Stimulated activated CD4-positive, alpha-beta T cell treated with anti-CD3 and anti-CD28 coated beads, Interleukin-4, amount 100 ng/mL, for 4 hours (primary cell): ENCODE measurements at places on chromosomes 5 and 9.

- DNase-seq = no peak
Observed at GRCh38 chr9:1058826-1059487, 8.8 kb downstream of the DMRT2 start.

- DNase-seq = no peak
Observed at GRCh38 chr9:23733495-23734078, 92.5 kb downstream of the ELAVL2 start.

DNA sequence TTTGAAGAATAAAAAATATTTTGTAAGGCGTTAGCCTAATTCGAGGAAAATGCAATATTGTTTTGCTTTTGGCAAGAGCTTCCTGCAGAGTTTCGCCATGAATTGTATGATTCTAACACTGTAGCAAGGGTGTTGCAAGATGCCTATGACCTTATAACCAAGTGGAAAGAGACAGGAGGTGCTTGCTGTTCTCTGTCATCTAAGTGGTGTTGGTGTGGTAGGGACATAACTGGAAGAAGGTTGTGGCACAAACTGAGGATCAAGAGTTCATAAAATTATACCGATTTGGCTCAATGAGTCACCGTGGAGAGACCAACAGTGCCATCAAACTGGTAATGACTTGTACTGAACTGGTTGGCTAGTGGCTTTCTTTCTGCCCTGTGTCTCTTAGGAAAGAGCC, 6.3 kb downstream of the STC2 start:
- DNase-seq = no peak

GRCh38 chr5:116595498-116595897, 20.9 kb upstream of the SEMA6A start:
- DNase-seq = no peak

GRCh38 chr5:98489021-98489420, 284.4 kb upstream of the RGMB start:
- DNase-seq = no peak

DNA sequence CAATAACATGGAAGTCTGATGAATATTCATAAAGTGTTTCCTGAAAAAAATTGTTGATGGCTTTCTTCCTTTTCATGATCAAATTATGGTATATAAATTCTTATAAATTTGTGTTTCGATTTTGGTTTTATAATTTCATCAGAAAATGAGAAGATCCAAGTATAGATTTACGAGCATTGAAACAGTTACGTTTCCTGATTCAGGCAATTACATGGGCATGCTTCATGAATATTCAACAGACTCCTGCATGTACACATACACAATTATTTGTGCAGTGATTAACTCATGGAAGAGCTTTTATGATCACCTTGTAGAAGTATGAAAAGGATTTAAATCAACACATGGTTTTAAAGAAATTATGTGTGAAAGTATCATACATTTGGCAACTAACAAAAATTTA, 136.7 kb downstream of the MPDZ start:
- no peak for DNase-seq

GRCh38 chr9:111897601-111898137, 1.1 kb downstream of the UGCG start:
- no peak for DNase-seq

GRCh38 chr9:91117959-91118703, 243.6 kb downstream of the AUH start:
- no peak for DNase-seq

- no peak for DNase-seq
Observed at GRCh38 chr5:160039810-160040470, 31.0 kb downstream of the TTC1 start.

- DNase-seq = no peak
Observed at GRCh38 chr5:59588922-59589321, 304.6 kb downstream of the PDE4D start.

- no peak for DNase-seq
Observed at GRCh38 chr9:38038307-38039089, 30.5 kb downstream of the SHB start.
